T-helper 17 cell (primary cell): ENCODE measurements at places on chromosomes 3 and 15. TPM values are rescaled to one million over a fixed set of nuclear protein-coding genes. Genes with fewer than 3 reads are reported as not detected.

GRCh38 chr3:129777806-129778205 lies 115.7 kb downstream of the TMCC1 start:
- DNase-seq: no peak

Gene GALNT15
- 0.42 TPM for total RNA-seq

Gene LCTL
- not detected for total RNA-seq

Gene SOX14
- total RNA-seq: not detected

DNA sequence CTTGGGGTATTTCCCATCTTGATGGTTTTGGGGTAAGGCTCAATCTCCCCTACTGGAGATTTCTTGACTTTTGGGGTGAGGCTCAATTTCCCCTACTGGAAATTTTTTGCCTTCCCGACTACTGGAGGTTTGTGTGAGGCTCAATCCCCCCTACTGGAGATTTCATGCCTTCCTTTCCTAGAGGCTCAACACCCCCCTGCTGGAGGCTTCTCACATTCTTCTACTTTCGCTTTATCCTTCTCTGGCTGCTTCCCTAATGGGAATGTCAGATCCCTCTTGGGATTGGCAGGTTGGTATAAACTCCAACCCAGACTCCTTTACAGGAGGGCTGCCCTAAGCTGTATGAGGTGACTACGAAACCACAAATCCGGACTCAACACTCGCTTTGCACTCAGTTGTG lies 49.2 kb downstream of the KATNBL1 start:
- no peak for DNase-seq

Gene MYLK
- 52.1 TPM for total RNA-seq

Gene MESD
- 14.3 TPM for total RNA-seq

Gene SCAMP5
- total RNA-seq: 4.3 TPM

DNA sequence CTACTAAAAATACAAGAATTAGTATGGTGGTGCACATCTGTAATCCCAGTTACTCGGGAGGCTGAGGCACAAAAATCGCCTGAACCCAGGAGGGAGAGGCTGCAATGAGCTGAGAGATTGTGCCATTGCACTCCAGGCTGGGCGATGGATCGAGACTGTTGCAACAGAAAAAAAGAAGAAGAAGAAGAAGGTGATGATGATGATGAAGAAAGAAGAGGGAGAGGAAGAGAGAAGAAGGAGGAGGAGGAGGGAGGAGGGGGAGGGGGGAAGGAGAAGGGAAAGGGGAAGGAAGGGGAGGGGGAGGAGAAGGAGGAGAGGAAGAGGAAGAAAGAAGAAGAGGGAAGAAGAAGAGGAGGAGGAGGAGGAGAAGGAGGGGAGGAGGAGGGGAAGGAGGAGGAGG lies 33.2 kb upstream of the ZNF710 start:
- DNase-seq: no peak

Gene PIF1
- 0.44 TPM for total RNA-seq

- DNase-seq: no peak
These were observed 2.4 kb downstream of the KLHDC8B start for GRCh38 chr3:49173792-49174170.

Gene HCLS1
- total RNA-seq: 277 TPM

- no peak for DNase-seq
These were observed 299.5 kb downstream of the ZBTB20 start for GRCh38 chr3:114847564-114847963.

DNA sequence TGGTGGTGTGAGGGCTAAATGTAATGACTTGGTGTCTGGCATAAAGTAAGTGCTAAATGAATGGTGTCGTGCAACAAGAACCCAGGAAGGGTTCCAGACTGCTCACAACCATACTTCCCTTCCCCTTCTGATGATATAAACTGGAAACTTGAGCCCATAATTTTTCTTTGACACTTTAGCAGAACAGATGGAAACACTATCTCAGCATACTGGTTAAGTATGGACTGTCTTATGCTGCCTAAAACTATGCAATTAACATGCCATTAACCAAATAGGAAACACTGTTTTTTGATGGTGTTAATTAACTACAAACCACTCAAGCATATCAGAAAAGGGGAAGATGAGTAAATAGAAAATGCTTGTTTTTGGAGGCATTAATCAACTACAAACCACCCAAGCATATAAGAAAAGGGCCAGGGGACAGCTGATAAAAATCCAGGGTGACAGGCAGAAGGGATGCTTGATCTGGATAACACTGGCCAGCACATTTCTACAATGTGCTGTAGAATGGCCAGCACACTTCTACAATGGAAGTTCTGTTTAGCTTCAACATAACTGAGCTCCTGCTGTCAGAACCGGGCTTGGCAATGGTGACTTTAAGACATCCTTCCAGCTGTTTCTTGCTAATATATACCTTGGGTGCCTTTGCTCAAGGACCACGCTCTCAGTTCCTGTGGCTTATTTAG lies 85.5 kb upstream of the FAM3D start:
- DNase-seq: no peak

- DNase-seq: peak; percentile 66
These were observed 10.2 kb upstream of the KCNMB3 start for GRCh38 chr3:179260949-179261765.

GRCh38 chr3:176737480-176738110 lies 459.7 kb downstream of the TBL1XR1 start:
- DNase-seq: no peak

DNA sequence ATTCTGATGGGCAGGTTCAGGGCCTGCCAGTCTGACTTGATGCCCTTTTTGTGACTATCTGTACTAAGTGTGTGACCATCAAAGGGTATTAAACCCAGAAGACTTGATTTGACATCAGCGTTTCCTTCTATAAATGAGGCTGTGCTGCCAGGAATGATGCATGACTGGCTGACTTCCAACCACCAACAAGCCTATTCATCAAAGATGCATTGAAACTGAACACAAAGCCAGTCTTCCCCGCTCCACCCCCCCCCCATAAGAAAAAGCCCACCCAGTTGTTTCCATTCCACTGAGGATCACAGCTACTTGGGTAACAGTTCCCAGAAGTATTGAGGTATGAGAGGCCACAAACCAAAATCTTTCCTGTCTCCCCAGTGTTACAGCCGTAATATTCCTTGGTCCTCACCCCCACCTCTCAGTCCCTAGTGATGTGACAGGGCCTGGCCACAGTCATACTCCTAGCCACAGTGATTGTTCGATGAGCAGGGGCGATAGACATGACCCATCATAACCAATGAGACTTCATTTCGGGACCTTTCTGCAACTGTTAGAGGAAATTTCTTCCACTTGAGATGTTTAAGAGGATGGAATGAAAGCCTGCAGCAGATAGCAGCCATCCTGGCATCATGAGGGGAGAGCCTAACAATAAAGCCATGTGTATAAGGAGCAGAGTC lies 22.6 kb downstream of the SH3BP5 start:
- DNase-seq: no peak

Gene REC114
- not detected for total RNA-seq

DNA sequence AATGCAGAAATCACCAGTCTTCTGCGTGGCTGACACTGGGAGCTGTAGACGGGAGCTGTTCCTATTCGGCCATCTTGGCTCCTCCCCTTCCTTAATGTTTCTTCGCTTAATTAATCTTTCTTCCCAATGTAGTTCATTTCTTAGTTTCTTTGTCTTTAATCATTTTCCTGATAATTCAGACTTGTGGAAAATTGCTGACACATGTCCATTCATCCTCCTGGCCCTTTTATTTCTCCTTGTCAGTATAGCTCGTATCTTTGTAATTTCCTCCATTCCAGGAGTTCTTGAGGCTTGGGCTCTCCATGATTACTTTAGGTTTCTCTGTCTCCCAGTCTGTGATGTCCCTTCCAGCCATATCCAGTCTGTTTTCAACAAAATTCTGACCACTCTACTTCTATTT lies 98.7 kb downstream of the UBE2E2 start:
- DNase-seq: no peak

DNA sequence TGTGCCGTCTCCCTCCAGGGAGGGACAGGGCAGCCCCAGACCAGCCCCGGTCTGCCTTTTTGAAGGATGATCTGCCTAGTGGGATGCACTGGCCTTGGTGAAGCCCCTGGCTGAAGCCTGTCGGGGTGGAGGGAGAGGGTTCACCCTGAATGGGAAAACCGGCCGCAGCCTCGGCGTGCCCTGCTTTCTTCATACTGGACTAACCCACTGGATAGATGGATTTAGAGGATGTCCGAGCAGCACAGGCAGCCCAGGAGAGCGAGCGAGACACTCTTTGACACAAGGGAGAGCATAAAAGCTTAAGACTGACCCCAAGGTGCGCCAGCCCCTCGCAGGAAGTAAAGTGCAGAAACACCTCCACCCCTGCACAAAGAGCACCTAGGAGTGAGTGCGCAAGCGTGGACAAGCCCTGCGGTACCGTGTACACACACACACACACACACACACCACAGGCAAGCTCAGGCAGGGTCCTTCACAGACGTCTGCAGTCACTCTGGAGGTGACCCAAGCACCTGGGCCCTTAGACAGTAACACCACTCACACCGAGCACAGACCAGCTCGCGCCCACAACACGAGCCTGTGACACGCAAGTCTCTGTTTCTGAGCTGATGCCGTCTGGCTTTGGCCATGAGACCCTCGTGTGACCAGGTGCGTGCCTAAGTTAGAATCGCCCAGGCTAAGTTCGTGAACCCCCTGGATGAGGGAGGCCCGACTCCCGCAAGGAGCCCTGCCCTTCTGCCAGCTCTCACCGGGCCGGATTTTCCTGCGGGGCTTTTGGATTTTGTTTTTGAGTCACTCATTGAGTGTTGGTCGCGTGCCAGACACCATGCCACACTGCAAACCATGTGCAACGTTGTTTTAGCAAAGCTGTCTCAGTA lies 11.3 kb downstream of the SEMA4B start:
- DNase-seq: no peak

Gene CMTM7
- 38.5 TPM for total RNA-seq

DNA sequence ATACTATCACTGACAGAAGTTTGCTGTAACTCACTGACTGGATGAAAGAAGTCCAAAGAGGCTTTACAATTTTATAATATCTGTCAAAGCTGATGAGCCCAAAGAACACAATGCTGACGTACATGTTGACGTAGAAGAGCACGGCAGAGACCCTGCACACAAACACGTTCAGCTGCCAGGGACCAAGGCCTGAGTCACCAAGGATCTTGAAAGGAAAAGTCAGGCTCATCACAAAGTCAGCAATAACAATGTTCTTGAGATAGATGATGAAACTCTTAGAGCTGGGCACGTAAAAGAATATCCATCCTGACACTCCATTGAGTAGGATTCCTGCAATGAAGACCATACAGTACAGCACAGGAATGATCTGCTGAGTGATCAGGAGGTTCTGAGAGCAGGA lies 10.9 kb upstream of the GPR171 start:
- DNase-seq: no peak

GRCh38 chr15:36691579-36692357 lies 112.3 kb downstream of the CDIN1 start:
- no peak for DNase-seq

GRCh38 chr3:125062904-125063618 lies 7.3 kb upstream of the HEG1 start:
- DNase-seq: no peak

Gene CSPG4
- 0.08 TPM for total RNA-seq

- no peak for DNase-seq
These were observed 207.6 kb upstream of the AZI2 start for GRCh38 chr3:28556195-28556594.

Gene PTPRG
- total RNA-seq: 0.02 TPM

Gene ZPLD1
- not detected for total RNA-seq

GRCh38 chr3:112086076-112086854 lies at the start of gene C3orf52:
Gene C3orf52, plus strand, starts transcription at chr3:112086389. Its CDS starts 19 bp downstream, at chr3:112086408.
- DNase-seq: peak; percentile 44
